ENCODE measurements at places on chromosomes 13 and 19.

DNA sequence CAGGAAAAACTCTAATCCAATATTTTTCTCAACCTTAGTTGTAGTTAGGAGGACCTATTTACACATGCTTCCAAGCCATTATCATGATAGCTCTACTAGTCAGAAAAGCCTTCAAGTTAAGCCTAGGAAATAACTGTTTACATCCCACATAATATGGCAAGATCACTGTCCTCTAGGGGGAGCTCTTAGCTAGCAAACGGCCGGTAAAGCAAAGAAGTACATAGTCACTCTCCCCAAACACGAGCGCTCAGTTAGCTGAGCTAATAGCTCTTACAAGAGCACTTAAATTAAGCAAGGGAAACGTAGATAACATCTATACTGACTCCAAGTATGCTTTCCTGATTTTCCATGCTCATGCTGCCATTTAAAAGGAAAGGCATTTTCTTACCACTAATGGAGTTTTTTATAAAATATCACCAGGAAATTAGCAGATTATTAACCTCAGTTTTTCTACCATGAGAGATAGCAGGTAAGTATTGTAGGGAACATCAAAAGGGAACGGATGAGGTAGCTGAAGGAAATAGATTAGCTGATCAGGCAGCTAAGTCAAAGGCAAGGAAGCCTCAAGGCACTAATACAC is 100.6 kb upstream of the PABPC3 start:
- peak; percentile 90 for DNase-seq

GRCh38 chr13:89701913-89702312 is 1645.6 kb upstream of the MIR17HG start:
- DNase-seq: no peak

- DNase-seq: no peak
Measured at GRCh38 chr13:45943120-45943519, 91.6 kb upstream of the SIAH3 start.

DNA sequence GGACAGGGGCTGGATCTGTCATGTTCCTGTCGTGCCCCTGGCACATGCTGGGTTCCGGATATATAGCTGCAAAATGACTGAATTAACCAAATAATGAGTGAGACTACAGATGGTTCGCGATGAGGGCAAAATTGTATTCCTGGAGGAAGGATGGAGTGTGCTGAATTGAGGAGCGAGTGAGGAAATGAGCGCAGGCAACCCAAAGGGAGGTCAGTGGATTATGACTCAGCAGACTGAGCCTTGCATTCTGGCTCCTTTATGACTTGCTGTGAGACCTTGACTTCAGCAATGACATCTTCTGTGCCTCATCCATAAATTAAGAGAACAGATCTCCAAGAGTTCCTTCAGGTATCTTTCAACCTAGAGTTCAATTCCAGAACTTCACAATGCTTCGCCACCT is 115.0 kb upstream of the CLDN10 start:
- DNase-seq: no peak

- peak; percentile 55 for DNase-seq
Measured at GRCh38 chr19:15154002-15154612, 46.7 kb downstream of the NOTCH3 start.

- no peak for DNase-seq
Measured at GRCh38 chr13:39451860-39452301, 151.1 kb downstream of the LHFPL6 start.

DNA sequence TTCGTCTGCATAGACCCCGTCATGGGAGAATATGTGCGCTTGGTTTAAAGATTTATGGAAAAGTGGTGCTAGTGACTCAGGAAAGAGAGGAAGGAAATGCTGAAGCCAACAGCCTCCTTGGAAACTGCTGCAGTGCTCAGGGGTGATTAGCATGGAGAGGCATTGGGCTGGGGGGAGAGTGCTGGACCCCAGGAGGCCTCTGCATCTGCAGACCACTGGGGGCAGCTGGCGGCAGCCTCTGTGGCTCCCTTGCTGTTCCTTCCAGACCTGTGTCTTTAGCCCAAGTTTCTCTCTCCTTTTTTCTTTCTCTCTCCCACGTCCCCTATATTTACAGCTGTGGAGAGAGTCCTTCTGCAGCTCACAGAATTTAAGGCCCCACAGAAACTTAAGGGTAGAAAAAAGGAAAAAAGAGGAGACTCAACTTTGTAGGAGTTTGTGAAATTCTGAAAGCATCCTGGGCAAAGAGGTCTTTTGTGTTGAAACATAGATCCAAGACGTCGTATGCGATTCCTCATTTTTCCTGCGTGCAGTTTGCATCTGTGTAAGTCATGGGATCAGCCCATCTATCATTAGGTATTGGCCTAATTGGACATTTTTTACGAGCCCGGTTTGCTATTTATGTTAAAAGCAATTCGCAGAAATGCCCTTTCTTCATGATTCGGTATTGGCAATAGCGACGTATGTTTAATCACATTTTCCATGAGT is 116.2 kb upstream of the ZNF536 start:
- no peak for DNase-seq

DNA sequence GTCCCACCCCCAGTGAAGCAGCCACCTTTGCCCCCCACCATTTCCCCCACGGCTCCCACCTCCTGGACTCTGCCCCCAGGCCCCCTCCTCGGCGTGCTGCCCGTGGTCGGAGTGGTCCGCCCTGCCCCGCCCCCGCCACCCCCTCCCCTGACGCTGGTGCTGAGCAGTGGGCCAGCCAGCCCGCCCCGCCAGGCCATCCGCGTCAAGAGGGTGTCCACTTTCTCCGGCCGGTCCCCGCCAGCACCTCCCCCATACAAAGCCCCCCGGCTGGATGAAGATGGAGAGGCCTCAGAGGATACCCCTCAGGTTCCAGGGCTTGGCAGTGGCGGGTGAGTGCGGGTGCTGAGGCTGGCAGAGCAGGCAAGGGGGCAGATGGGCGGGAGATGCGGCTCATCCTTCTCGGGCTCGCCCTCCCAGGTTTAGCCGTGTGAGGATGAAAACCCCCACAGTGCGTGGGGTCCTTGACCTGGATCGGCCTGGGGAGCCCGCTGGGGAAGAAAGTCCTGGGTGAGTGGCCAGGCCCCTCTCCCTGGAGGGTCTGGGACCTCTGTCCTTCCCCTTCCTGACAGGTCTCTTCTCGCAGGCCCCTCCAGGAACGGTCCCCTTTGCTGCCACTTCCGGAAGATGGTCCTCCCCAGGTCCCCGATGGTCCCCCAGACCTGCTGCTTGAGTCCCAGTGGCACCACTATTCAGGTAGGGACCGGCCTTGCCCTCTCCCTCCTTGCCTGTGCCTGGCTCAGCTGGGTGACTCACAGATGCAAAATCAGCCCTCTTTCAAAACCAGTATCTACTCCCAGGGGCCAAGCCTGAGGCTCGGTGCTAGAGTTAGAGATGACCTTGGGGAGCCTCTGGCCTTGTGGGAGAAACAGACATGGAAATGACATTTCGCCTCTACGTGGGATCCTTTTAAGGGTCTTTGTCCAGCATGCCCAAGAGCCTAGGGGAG is 8.8 kb downstream of the IGFLR1 start:
- no peak for DNase-seq

DNA sequence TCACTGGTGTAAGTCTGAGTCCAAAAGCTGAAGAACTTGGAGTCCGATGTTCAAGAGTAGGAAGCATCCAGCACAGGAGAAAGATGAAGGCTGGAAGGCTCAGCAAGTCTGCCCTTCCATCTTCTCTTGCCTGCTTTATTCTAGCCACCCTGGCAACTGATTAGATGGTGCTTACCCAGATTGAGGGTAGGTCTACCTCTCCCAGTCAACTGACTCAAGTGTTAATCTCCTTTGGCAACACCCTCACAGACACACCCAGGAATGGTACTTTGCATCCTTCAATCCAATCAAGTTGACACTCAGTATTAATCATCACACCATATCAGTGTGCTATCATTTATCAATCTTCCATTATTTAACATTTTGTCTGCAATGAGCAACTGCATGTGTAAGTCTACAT is 223.5 kb downstream of the GPC5 start:
- no peak for DNase-seq

DNA sequence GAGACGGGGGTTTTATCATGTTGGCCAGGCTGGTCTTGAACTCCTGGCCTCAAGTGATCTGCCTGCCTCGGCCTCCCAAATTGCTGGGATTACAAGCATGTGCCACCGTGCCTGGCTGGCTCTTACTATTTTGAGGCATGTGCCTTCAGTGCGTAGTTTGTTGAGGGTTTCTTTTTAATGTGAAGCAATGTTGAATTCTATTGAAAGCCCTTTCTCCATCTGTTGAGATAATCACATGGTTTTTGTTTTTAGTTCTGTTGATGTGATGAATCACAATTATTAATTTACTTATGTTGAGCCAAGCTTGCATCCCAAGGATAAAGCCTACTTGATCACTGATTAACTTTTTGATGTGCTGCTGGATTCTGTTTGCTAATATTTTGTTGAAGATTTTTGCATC is 290.9 kb downstream of the KCNRG start:
- DNase-seq: no peak

DNA sequence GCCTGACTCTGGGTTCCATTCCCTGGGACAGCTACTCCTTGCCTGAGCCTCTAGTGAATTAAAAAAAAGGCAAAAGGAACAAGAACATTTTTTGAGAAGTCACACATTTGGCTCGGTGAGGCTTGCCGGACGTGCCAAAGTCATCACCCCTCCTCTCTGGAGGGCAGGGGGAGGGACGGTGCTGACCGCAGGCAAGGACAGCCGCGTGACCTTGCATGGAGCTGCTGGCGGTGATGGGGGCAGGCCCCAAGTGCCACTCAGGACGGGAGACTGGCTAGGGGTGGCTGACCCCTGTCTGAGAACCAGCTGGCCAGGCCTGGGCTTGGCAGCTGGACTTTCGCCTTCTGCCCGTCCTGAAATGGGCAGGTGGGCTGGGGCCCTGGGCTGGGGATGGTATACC is 26.4 kb downstream of the MAP2K2 start:
- DNase-seq: no peak

Measured in SK-MEL-5 (cell line).